SHP77 (cell line): ENCODE measurements at places on chromosomes 5 and 9.

GRCh38 chr5:73514418-73514817 is 16.2 kb downstream of the BTF3 start:
- no peak for DNase-seq

DNA sequence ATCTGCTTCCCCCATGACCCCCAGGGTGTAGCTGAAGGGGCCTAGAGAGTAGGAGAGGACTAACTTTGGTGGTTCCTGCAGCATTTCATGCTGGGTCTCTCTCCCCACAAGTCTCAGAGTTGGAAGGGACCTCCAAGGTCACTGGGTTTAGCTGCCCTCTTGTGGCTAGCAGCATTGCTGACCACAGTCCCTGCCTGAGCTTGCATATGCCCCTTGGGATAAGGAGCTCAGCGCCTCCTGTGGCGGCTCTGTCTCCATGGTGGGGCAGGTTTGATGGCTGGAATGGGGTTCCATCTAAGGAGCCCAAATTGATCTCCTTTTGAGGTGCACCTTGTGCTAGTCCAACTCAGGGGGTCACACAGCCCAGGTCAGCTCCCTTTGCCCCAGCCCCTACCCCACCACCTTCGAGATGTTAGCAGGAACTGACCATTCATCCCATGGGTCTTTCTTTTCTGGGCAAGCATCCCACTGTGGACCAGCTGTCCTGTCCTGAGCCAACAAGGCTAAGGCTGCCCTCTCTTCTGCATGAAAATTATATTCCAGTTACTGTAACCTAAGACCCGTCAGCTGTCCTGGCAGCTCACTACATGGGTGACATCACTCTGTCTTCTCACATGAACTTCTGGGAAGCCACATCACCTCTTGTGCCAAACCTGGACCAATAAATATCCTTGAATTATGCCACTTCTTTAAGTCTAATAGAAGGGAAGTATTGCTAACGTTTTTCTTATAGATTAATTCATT is 196.2 kb downstream of the HSPA4 start:
- DNase-seq: peak; percentile 15

DNA sequence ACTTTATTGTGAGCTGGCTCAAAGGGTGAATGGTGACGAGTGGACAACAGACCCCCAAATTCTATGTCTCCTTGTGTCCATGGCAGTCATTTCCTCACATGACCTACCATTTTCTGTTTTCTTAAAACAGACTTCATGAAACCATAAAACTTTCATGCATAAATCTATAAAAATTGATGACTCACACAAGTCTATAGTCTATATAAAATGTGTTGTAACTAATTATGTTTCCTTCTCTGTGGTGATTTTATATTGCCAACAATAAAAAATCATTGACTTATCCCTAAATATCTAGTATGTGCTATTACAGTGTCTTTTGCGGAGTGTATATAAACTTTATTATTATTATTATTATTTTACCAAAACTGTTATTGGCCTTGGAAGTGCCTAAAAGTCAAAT is 382.4 kb downstream of the MAT2B start:
- no peak for DNase-seq

GRCh38 chr5:75951716-75952115 is 131.5 kb upstream of the SV2C start:
- no peak for DNase-seq

DNA sequence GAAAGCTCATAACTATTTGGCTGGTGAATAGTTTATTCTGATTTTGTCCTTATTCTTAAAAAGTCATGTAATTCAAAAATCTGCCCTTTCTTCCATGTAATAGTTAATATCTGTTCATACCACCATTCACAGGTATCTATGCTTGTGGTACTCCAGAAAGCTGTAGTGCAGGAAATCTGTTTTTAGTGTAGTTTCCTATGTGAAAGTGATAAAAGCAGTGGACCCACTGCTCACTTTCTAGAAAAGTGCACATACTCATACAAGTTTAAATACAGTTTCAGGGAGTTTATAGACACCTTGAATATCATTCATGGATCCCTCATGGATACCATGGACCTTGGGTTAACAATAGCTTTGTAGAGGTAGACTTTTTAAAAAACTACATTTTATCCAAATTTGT is 20.2 kb downstream of the PBX3 start:
- DNase-seq: no peak

DNA sequence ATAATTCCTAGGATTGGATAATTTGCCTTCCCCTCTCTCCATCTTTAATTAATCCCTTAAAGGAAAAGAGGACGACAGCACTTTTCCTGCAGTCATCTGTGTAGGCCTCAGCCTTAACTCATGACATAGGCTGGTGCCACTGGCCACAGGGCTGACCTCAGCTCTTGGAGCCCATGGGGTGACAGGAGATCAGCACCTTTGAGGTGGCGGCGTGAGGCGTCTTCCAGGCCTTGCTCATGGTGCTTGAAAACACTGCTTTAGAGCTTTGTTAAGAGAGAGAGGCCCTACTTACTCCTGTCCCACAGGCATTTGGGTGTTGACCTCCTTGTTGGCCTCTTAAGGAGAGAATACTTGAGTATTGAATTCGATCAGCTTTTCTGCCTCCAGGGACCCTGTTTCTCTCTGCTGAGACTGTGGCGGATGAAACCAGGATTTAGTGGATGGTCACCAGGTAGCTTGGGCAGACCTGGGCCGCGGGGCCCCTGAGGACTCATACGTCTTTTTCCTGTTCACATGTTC is 23.4 kb downstream of the TENT4A start:
- DNase-seq: no peak
